ENCODE measurements at places on chromosomes 16 and 17.

DNA sequence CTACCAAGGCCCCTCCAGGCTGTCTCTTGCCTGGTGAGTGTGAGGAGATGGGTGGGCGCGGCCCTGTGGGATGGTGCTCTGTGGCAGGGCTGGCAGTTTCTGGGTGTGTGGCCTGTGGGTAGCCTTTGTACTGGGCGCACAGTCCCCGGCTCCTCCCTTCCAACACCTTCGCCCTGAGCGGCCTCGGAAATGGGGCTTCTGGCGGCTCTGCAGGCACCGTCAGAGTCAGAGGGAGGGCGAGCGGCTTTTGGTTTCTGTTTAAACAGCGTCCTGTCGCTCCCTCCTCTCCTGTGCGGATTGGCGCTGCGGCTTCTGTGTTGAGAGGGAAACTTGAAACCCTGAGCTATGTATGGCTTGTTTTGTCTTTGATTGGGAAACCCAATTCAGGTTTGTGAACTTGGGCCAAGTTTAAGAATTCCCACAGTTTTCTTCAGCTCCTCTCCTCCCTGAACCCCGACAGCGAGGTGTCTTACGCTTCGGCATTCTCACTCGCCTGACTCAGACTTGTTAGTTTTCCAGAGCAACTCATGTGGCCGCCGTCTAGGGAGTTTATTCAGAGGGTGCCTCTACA lies 8.3 kb upstream of the ZNF750 start:
- DNase-seq = no peak

GRCh38 chr17:63550817-63551639 lies 751 bp downstream of the DCAF7 start:
- DNase-seq = peak; percentile 66

- DNase-seq = no peak
These were observed 5.3 kb upstream of the PPM1D start for GRCh38 chr17:60594734-60595133.

- DNase-seq = no peak
These were observed 68.3 kb downstream of the GTF3C1 start for GRCh38 chr16:27481282-27481934.

DNA sequence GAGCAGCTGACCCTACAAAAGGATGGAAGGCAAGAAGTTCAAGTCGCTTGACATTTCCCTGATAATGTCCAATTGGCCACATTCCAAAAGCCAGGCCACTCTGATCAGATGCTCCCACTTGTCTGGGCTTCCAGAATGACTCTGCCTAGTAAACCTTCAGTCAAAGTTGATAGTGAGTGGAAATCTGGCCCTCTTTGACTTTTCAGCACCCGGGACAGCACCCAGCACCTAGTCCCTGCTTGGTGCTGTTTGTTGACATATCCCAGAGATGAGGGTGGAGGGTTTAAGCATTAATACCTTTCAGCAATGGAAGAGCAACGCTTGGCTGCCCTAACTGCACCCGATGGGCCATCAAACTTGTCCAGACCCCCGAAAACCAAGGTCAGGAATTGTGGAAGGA lies 131.3 kb downstream of the AIPL1 start:
- peak; percentile 25 for DNase-seq

DNA sequence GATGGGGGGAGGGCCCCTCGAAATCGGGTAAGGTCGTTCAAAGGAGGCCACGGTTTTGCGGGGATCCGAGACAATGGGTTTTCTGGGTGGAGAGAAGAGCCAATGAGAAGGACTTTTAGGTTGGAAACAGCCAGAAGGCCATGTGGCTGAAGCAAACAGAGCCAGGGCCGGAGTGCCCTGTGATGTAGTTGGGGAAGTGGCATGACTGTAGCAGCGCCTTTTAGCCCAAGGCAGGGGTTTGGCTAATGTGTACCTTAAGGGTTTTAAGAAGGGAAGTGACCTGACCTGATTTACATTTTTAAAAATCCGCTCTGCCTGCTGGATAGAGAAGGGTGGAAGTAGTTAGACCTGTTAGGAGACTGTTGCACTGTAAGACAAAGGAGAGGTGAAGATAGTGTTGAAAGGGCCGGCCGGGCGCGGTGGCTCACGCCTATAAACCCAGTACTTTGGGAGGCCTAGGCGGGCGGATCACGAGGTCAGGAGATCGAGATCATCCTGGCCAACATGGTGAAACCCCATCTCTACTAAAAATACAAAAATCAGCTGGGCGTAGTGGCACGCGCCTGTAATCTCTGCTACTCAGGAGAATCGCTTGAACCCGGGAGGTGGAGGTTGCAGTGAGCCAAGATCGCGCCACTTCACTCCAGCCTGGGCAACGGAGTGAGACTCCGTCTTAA lies 1.0 kb downstream of the LYRM1 start:
- DNase-seq = peak; percentile 57

GRCh38 chr16:8374586-8375231 lies 215.6 kb downstream of the TMEM114 start:
- DNase-seq = no peak

- DNase-seq = no peak
These were observed 25.5 kb downstream of the ADAMTS18 start for GRCh38 chr16:77409311-77409710.

GRCh38 chr17:21021208-21021803 lies 21.5 kb downstream of the USP22 start:
- DNase-seq = no peak

- no peak for DNase-seq
These were observed 140.9 kb downstream of the CCT6B start for GRCh38 chr17:34820248-34820801.

GRCh38 chr17:38561416-38562214 lies 44.1 kb downstream of the SRCIN1 start:
- DNase-seq = no peak

DNA sequence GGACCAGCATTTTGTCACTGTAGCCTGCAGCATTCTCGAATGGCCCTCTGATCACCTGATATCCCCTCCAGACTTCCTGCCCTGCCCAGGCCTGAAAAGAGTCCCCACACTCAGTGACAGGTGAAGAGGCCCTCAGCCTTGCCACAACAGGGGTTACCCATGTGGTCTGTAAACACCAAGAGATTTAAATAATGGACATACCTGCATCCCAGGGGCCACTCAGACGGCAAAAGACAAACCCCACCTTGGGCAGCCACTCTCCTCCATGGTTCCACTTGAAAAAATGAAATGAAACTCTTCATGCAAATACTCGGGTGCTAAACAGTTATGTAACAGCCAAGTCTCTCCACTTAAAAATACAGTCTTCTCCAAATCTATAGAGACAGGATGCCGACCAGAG lies 22.9 kb upstream of the PECAM1 start:
- no peak for DNase-seq

All from EL (cell line).